Hematopoietic multipotent progenitor cell treated with erythropoietin and hydrocortisone succinate and interleukin-3 and kit ligand, for 17 days (in vitro differentiated cells): ENCODE measurements at places on chromosomes 3 and 15.

DNA sequence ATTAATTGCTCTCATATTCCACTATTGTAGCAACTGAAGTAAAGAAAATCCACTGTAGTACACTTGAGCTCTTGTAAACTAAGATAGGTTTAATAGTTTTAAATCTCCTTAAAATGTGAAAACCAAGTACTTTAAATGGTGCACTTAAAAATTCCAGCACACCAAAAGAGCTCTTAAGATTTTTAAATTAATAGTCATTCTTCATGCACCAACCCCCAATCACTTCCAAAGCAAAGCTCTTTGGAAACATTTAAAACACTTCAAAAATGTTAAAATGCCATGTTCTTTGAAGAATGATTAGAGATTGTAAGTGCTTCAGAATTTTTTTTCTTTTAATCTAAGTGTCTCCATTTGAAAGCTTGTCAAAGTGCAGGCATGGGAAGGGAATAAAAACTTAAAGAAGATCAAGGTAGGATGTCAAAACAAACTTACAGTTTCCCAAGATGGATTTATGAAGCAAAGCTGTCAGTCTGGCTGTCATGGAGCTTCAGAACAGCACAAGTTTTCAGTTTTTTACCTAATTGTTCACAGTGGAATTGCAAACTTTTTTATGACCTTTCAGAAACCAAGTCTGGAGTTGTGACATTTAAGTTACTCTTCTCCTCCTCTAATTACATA lies 84.3 kb downstream of the ARPP21 start:
- DNase-seq, result no peak

GRCh38 chr3:159765030-159765859 lies 223.4 kb upstream of the IL12A start:
- no peak for DNase-seq

GRCh38 chr3:8094415-8094814 lies 407.2 kb upstream of the LMCD1 start:
- no peak for DNase-seq

GRCh38 chr15:55230953-55231352 lies 34.2 kb upstream of the RSL24D1 start:
- DNase-seq, result no peak

DNA sequence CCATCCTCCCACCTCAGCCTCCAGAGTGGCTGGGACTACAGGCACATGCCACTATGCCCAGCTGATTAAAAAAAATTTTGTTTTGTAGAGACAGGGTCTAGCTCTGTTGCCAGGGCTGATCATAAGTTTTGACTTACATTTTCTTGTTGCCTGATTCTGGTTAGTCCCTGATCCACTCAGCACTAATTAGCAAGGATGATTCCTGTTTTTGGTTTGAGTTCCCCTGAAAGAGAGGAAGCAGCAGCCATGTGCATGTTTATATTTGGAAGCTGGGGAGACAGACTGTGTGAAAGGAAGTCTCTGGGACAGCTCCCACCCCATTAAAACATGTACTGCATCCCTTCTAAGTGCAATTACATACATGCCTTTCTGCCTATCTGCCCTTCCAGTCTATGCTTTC lies 3.6 kb upstream of the NCK1 start:
- DNase-seq, result no peak

GRCh38 chr15:79124388-79124787 lies 33.8 kb upstream of the RASGRF1 start:
- no peak for DNase-seq
